ENCODE measurements at places on chromosomes 11 and 22.

GRCh38 chr11:119338965-119339588 lies 1.6 kb downstream of the C1QTNF5 start:
- DNase-seq: no peak

DNA sequence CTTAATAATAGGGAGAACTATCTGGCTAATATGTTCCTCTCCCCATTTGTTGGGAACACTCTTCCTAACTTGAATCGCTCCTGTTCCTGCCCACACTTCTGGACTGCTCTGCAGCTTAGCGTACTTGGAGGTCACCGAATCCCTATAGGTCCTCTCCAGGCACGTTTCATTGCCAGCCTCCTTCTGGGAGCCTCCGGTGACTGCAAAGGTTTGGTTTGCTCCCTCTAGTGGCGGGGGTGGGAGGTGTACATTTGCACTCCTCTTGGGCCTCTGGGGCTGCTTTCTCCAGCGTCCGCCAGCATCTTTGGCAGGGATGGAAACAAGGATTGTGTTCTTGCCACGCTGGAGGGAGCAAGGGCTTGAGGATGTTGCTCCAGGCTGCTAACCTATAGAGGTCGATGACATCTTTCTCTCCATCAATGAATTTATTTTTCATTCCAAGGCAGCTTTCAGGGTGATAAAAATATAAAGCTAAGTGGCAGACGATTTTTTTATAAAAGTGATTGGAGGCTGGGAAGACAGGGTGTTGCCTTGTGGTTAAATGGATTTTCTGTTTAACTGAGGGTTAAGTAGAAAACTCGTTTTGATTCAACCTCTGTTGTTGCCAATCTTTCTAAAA lies 48.7 kb downstream of the TSPAN18 start:
- DNase-seq: peak; percentile 53

- no peak for DNase-seq
Measured at GRCh38 chr11:47915783-47916182, 64.6 kb upstream of the PTPRJ start.

GRCh38 chr22:41383085-41383484 lies 1.3 kb downstream of the TEF start:
- no peak for DNase-seq

All from neuronal stem cell (in vitro differentiated cells).